ENCODE measurements at places on chromosomes 6 and 20. TPM values are rescaled to one million over a fixed set of nuclear protein-coding genes. Genes with fewer than 3 reads are reported as not detected.

Gene ZNF341
- 3.3 TPM for polyA plus RNA-seq

Gene ZFP57
- polyA plus RNA-seq: not detected

DNA sequence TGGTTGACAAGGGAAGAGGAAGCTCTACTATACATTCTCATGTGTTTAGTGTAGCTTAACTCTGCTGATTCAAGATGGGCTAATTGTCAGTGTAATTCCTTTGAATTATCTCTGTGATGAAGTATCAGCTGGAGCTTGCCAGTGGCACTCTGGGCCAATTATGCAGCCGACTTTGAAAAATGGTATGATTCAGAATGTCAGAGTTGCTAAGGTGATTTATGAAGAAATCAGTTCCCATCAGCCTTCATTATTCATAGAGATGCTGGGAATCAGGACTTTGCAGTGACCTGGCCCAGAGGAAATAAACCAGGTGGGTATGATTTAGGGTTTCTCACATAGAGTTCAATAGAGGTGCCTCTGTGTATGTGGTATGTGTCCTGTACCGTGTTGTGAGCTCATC, 33.4 kb downstream of the KCNS1 start:
- no peaks in the 10 kb centered on the region for H3K36me3 ChIP-seq
- H3K4me3 ChIP-seq: no peak overlapping the region
- no peak for DNase-seq
- no peaks in the 10 kb centered on the region for H3K4me1 ChIP-seq
- H3K27ac ChIP-seq: no peak overlapping the region

DNA sequence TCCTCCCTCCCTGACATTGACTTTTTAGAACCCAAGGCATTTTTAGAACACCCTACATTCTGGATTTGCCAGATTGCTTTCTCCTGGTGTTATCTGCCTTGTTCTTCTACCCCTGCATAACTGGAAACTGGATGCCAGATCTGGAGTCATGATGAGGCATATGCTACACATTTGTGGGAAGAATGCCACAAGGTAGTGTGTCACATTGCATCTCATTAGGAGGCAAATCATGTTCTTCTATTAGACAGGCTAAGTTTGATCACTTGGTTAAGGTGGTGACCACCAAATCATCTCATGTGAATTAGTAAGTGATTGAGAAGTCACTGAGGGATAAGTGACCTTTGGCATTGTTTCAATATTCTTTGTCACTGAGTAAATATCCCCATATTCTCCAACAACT, 12.9 kb upstream of the NKX2-2 start:
- no peaks in the 10 kb centered on the region for H3K36me3 ChIP-seq
- H3K4me1 ChIP-seq: peaks cover 3% of the 10 kb centered on the region
- DNase-seq: no peak
- peaks cover 49% of the 10 kb centered on the region for H3K27me3 ChIP-seq

DNA sequence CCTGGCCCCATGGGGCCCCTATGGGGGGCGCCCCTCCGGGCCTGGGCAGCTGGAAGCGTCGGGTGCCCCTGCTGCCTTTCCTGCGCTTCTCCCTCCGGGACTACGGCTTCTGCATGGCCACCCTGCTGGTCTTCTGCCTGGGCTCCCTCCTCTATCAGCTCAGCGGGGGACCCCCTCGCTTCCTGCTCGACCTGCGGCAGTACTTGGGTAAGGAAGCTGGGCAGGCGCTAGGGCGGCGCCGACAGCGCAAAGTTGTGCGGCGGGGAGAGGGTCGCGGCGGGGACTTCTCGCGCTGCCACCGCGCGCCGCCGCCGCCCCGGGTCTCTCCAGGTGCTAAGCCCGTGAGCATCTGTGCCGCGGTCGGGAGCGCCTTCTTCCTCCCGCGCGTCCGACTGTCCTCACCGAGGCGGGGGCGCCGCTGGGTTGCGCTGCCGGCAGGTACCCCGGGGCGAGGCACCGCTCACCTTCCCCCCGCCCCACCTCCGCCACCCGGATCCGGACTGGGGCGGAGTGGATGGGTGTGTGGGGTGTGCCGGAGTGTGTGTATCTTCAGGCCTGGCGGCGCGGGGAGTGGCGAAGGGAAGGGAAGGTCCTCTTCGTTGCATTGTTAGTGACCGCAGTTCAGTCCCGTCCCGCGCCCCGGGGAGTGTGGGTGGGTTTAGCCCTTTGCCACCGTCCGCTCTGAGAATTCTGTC, 788 bp downstream of the UST start:
- H3K27ac ChIP-seq: peak overlapping the region; percentile 52
- no peak for DNase-seq
- H3K4me1 ChIP-seq: no peaks in the 10 kb centered on the region
- H3K36me3 ChIP-seq: no peaks in the 10 kb centered on the region
- peak overlapping the region; percentile 55 for H3K4me3 ChIP-seq

Gene MEI4
- 0.09 TPM for polyA plus RNA-seq

GRCh38 chr6:17985934-17986655, 1.3 kb downstream of the KIF13A start:
- H3K4me3 ChIP-seq: peak overlapping the region; percentile 81
- peaks cover 15% of the 10 kb centered on the region for H3K4me1 ChIP-seq
- H3K36me3 ChIP-seq: peaks cover 8% of the 10 kb centered on the region

Gene PHF1
- polyA plus RNA-seq: 50.1 TPM
